Stimulated activated CD8-positive, alpha-beta memory T cell treated with anti-CD3 and anti-CD28 coated beads, Interleukin-4, amount 100 ng/mL, for 4 hours (primary cell): ENCODE measurements at places on chromosomes 12 and 14.

GRCh38 chr12:104747330-104747729 is 210.8 kb downstream of the SLC41A2 start:
- DNase-seq: no peak

- no peak for DNase-seq
These were observed 70.3 kb downstream of the RNFT2 start for GRCh38 chr12:116808113-116809105.

GRCh38 chr12:88782351-88782750 is 202.1 kb upstream of the KITLG start:
- DNase-seq: no peak

GRCh38 chr12:92070864-92071445 is 74.7 kb downstream of the BTG1 start:
- no peak for DNase-seq

- no peak for DNase-seq
These were observed 14.9 kb upstream of the MLXIP start for GRCh38 chr12:122063694-122064024.

DNA sequence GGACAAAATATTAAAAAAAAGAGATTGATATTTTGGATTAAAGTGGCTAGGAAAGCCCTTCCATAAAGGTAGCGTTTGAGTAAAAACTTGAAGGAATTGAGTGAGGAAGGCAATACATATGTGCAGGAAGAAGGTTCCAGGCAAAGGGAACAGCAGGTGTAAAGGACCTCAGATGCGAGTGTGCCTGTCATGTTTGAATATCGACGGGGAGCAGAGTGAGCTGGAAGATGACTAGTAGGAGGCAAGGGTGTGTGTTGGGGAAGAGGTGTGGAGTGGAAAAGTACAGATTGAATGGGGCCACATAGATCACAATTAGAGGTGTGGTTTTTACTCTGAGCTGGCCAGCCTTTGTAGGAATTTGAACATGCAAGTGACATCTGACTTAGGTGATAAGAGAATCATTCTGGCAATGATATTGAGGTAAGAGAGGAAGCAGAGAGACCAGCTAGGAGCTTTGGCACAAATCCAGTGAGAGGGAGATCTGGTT is 15.0 kb upstream of the FBXO33 start:
- DNase-seq: no peak

- DNase-seq: no peak
These were observed 28.3 kb downstream of the DYNC1H1 start for GRCh38 chr14:101992708-101993107.

GRCh38 chr12:22978962-22979361 is 354.0 kb downstream of the ETNK1 start:
- no peak for DNase-seq

GRCh38 chr14:63781686-63782085 is 53.8 kb upstream of the SGPP1 start:
- DNase-seq: no peak

- DNase-seq: no peak
These were observed 51.4 kb upstream of the TMTC2 start for GRCh38 chr12:82635263-82635662.

- no peak for DNase-seq
These were observed 85.4 kb upstream of the CRY1 start for GRCh38 chr12:107178776-107179175.

DNA sequence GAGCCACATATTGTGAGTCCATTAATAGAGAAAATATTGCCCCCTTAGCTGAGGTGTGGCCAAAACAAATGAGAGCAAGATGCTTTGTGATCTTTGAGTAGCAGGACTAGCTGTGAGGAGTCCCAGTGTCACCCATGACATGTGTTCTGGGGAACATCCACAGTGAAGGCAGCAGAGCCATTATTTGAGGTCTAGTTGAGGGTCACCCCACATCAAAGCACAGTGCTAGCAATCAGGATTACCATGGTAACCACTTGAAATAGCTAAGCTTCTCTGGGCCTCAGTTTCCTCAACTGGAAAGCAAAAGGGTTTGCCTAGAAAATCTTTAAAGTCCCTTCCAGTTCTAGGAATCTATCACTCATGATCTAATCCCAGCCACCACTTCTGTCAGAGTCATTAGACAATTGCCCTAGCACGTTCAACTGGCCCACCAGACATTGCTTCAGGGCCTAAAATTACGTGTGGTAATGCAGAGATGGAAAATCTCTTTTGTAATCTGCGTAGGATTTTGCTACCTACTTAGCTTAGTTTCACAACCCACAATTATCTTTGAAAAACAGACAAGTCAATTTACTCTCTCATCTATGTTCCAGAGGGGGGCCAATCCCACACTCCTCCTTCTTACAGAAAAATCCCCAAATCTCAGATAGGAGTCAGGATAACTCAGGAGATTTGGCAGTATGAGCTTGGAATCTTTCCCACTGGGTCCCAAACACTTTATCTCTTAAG is 251.2 kb upstream of the EGLN3 start:
- DNase-seq: no peak

GRCh38 chr12:115450710-115451109 is 766.7 kb upstream of the TBX3 start:
- DNase-seq: no peak

GRCh38 chr12:25052196-25052913 is 103.5 kb upstream of the BCAT1 start:
- DNase-seq: peak; percentile 16

DNA sequence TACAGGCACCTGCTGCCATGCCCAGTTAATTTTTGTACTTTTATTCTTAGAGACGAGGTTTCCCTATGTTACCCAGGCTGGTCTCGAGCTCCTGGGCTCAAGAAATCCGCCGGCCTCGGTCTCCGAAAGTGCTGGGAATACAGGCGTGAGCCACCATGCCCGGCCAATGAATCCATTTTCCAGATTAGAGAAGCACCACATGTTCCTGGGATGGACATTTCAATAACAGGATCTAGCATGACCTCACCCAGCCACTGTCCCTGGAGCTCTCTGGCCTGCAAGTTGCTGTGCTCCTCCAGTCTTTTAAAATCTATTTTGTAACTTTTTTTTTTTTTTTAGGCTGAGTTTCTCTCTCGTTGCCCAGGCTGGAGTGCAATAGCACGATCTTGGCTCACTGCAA is 2.2 kb downstream of the GPR132 start:
- no peak for DNase-seq

GRCh38 chr14:28821993-28822392 is 55.4 kb downstream of the FOXG1 start:
- DNase-seq: no peak

GRCh38 chr14:59293935-59294661 is 105.6 kb downstream of the DAAM1 start:
- DNase-seq: no peak

DNA sequence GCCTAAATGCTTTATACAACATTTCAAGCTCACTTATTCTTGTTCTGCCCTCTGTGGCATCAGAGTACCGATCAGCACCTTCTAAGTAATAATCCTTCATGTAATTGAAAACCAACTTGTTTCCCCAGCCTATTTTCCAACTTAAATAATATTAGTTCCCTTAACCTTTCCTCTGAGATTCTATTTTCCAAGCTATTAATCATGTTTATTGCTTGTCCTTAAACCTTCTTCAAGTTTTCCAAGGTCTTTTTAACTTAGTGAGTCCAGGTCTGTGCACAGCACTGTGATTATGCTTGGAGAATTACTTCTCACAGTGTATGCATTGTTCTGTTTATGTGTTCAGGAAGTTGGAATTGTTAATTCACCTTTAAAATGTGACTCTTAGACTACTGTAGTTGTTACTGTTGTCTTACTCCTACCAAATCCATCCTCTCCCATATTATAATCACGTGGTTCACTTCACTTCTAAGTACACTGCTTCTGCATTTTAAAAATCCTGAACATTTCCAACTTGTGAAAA is 1039.3 kb upstream of the FOXG1 start:
- no peak for DNase-seq

DNA sequence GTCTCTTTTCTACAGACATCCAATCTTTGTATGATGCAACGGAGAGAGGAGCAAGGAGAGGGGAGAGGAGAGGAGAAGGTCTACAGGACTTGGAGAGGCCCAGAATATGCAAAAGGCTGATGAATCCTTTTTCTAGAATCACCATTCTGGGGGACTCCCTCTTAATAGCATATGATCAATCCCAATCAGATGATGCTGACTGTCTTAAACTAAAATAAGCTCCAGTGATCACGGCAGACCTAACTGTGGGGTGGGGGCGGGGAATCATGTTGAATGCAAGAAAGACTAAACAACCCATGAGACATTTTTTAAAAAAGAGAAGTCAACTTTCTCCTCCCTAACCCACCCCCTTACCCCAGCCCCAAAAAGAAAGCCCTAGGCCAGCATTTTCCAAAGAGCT is 33.4 kb downstream of the BTBD7 start:
- DNase-seq: no peak

DNA sequence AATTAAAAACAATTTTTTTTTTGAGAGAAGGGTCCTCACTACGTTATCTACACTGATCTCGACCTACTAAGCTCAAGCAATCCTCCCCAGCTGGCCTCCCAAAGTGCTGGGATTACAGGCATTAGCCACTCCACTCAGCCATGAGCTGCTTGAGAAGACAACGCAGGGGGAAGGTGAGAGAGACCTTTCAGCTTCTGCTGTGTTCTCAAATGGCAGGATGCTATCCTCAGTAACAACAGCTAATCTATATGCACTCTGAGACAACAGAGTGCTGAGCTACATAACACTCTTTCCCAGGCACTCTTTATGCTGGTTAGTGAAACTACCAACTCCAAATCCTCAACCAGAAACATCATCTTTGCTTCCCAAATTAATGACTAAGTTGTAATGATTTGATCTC is 526.1 kb downstream of the CCER1 start:
- no peak for DNase-seq

DNA sequence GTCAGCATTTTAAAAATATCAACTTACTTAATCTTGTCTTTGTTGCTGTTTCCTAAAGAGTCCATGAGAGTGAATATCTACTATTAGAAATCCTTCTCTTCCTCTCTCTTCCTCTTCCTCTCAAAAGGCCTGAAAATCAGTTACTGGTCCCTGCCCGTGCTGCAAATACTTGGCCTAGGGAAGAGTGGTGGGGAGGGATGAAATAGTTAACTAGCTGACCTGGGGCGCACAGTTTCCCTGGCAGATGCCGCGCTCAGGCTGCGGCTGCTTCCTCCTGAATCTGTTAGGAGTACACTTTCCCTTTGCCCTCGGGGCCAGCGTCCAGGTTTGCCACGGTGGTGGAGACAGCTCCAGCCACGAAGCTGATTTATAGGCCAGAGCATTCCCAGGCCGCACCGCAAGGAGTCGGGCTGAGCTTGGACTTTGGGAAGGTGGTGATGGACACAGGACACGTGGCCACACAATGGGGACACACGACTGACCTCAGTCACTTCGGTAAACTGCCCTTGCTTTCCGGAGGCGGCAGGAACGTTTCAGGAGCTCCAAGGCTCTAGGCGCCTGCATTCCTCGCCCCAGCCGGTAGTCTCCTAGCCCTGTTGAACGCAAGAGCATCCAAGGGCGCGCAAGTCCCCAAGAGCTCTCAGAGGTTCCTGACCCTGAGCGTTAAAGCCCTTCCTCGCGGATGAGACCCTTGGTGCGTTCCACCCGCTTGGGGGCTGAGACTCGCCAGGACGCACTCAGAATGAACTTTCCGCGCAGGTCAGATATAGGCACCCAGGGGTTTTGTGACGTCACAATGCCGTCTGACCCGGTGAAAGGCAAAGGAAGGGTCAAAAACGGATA is 7.1 kb upstream of the ASCL1 start:
- no peak for DNase-seq

GRCh38 chr12:124938108-124938507 is 23.7 kb upstream of the UBC start:
- no peak for DNase-seq

DNA sequence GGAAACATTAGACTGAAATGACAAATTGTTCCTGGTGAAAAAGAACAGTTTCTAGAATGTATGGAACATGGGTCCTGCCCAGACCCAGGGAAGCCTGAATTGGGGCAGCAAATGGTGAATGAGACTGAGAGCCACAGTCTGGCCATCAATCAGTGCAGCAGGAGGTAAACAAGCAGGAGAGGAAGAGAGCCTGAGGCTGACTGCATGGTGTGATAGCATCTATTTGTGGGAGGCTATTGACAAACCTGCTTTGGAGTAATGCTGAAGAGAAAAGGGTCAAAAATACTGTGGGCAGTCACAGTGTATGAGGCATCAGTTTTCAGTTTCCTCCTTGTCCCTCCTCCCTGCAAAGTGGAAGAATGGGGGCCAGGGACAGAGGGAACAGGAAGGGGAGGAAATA is 136.8 kb downstream of the ANKS1B start:
- DNase-seq: no peak

DNA sequence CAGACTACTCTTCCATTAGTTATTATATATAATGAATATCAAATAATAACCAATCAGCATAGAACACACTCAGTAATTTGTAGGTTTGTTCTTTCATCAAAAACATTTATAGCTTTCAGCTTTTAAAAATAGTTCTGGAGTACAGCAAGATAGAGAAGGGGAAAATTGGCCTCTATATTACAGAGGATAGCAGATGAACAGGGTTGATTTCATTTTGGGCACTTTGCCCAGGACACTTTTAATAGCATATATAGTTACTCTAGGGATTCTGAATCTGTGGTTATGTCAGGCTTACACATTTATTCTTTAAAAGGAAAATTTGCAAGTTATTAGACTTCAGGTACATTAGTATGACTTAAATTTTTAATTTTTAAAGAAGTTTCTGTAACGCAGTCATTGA is 52.6 kb downstream of the IFT81 start:
- DNase-seq: no peak

GRCh38 chr14:105144666-105145380 is 23.8 kb downstream of the JAG2 start:
- no peak for DNase-seq

- no peak for DNase-seq
These were observed 9.7 kb upstream of the PEBP1 start for GRCh38 chr12:118126119-118126757.

DNA sequence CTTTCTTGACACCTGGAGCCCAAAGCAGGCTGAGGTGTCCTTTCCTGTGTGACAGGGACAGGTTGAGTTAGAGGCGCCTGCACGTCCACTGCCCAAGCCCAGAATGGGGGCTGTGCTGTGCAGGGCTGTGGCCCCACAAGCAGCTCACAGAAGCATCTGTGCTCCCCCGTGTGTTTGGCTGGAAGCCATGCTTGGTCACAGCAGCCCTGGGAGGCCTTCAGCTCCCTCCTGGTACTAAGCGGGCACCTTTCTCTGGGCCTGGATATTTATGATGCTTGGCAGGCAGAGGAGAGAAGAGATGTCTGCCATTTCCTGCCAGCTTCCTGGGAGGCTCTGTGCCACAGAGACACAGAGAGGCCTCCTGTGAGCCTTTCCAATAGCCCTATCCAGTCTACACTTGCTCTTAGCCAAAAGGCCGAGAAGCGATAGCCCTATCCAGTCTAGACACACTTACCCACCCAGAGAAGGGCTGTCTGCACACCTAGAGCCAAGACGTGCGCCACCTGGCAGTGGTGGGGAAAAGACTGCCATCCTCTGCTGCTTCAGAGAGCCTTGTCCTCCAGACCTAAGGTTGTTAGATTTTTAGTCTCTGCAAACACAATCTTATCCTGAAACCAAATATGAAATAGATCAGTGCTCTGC is 117.4 kb downstream of the GCH1 start:
- DNase-seq: no peak

GRCh38 chr12:114213055-114213581 is 192.8 kb downstream of the TBX5 start:
- no peak for DNase-seq
